Mesothelial cell of epicardium (in vitro differentiated cells): ENCODE measurements at places on chromosomes 11 and 22.

DNA sequence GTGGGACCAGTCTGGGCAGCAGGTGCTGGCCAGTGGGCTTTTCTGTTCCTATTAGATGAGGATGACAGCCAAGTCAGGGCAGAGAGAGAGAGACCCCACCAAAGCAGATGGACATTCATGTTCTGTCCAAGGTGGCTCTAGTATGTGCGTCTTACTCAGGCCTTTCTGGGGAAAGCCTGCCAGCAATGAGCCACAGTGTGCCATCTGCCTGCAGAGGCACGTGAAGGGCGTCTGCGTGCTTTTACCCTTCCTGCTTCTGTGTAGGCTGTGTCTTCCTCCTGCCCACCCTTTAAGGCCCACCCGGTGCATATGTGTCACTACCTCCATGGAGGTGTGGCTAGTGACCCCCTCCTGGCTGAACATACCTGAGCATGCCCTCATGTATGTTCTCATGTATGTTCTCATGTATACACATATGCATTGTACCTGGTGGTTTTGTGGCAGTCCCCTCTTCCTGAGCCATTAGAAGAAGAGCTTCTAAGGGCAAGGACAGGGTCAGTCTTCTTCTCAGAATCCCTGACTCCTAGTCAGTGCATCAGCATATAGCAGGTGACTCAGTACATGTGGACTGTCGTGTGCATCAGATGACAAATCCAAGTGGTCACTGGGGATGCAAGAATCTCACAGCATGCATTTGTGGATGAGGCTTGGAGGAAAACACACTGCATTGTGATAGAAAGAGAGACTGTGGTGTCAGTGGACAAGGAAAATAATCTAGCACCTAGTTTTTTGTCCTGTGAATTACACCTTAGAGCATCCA is 90.4 kb upstream of the YWHAH start:
- DNase-seq: no peak

GRCh38 chr11:29352273-29352795 is 664.5 kb downstream of the KCNA4 start:
- no peak for DNase-seq

GRCh38 chr11:76616676-76617552 is 53.6 kb downstream of the LRRC32 start:
- DNase-seq: no peak

GRCh38 chr11:97398246-97398645 is 1008.4 kb downstream of the JRKL start:
- DNase-seq: no peak

GRCh38 chr11:59259867-59260475 is 47.2 kb upstream of the MPEG1 start:
- DNase-seq: no peak

DNA sequence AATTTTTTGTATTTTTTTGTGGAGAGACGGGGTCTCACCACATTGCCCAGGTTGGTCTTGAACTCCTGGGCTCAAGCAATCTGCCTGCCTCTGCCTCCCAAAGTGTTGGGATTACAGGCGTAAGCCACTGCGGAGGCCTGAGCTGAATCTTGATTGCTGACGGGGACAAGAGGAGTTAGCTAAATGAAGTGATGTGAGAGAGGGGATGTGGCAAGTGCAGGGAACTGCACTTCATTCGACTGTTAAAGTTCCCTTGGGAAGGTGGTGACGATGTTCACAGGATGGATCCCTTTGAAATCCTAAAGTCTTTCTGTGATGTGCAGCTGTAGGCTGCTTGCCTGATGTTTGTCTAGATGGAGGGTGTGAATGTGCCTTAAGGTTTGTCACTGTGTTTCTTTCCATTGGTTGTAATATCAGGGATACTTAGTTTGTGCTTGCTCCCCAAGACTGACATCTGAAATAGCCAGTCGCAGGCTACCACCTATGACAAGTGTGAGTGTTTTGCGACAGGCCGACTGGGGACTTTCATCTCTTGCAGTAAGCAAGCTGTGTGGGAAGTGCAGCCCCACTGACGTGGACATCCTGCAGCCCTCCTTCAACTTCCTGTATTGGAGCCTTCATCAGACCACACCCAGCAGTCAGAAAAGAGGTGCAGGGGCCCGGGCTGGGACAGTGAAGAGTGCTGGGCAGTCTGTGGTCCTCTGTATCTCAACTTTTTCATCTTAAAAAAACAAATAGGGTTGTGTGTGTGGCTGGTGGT is 19.6 kb upstream of the CCDC134 start:
- no peak for DNase-seq

GRCh38 chr11:125173556-125173955 is 9.0 kb downstream of the PKNOX2 start:
- DNase-seq: no peak

DNA sequence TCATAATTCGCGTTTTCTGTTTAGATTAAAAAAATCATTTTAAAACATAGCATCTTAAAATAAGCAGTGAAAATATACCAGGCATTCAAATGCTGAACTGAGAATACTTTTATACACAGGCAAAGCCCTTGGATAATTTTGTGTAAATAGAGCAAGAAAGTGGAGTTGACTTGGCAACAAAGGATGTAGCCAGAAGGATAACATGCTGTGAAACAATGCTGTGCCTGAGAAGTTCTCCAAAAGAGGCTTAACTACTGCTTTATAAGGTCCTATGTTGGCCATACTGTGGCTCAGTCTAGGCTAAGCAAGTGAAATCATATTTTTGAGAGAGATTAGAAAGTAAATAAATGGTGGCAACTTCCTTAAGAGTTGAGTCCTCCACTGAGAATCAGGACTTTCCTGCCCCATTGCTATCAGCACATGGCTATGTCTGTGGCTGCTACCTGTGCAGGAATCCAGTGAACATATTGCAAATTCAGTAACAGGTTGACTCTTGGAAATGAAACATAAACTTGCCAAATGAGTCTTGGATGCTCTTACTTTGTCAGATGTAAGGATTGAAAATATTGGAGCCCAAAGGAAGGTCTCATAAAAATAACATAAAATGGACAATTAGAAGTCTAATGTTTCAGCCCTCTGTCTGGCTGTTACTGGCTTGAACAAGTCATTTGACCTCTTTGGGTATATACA is 448.9 kb downstream of the LRRC4C start:
- no peak for DNase-seq

GRCh38 chr11:33778675-33779074 is 4.4 kb upstream of the FBXO3 start:
- no peak for DNase-seq

GRCh38 chr11:6530848-6531247 is 33.8 kb downstream of the DNHD1 start:
- DNase-seq: no peak

GRCh38 chr11:72781063-72781312 is 12.9 kb downstream of the STARD10 start:
- no peak for DNase-seq

GRCh38 chr11:111086058-111086457 is 159.5 kb upstream of the POU2AF2 start:
- no peak for DNase-seq

- DNase-seq: no peak
Measured at GRCh38 chr11:68471360-68472340, 11.1 kb downstream of the PPP6R3 start.

DNA sequence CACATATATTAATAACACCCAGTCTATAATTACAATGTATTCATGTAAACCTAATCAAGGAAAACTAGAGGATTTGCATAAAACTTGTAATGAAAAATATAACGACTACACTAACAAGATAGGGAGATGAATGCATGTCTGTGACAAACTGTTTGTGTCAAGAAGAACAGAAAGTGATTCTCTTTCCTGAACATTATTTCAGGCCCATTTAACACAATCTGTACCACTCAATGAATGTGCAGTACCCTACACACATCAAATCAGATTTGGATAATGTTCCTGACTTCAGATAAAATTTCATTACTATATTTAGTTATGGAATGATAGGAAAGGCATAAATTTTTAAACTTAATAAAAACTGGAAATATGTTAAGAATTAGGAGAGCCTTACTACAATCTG is 93.1 kb downstream of the CADM1 start:
- no peak for DNase-seq

- no peak for DNase-seq
Measured at GRCh38 chr11:33690290-33691065, 10.1 kb downstream of the C11orf91 start.

DNA sequence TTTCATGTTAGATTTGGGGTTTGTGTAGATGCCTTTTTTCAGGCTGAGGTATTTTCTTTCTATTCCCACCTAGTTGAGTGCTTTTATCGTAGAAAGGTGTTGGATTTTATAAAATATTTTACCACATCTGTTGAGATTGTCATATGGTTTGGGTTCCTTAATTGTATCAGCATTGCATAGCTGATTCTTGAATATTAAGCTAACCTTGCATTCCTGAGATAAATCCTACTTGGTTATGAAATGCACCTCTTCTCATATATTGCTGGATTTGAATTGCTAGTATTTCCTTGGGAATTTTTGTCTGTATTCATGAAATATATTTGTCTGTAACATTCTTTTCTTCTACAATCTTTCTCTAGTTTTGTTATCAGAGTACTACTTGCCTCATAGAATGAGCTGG is 10.1 kb downstream of the XKR3 start:
- no peak for DNase-seq
